ENCODE measurements at places on chromosomes 11 and 22.

GRCh38 chr22:44037519-44038375 lies 13.6 kb downstream of the PARVB start:
- peak; percentile 66 for DNase-seq

- no peak for DNase-seq
These were observed 5.3 kb downstream of the DMC1 start for GRCh38 chr22:38564669-38565068.

DNA sequence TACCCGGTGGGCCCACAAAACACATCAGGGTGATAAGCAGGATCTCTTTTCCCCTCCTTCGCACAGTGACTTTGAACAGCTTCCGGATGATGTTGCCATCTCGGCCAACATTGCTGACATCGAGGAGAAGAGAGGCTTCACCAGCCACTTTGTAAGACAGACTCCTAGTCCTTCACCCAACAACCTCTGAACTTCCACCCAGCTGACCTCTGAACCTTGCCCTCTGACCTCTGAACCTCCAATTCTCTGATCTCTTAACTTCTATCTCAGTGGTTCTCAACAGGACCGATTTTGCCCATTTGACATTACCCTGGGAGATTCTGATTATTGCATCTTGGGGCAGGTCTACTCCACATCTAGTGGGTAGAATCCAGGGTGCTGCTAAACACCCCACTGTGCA lies 3.2 kb downstream of the NCF4 start:
- no peak for DNase-seq

DNA sequence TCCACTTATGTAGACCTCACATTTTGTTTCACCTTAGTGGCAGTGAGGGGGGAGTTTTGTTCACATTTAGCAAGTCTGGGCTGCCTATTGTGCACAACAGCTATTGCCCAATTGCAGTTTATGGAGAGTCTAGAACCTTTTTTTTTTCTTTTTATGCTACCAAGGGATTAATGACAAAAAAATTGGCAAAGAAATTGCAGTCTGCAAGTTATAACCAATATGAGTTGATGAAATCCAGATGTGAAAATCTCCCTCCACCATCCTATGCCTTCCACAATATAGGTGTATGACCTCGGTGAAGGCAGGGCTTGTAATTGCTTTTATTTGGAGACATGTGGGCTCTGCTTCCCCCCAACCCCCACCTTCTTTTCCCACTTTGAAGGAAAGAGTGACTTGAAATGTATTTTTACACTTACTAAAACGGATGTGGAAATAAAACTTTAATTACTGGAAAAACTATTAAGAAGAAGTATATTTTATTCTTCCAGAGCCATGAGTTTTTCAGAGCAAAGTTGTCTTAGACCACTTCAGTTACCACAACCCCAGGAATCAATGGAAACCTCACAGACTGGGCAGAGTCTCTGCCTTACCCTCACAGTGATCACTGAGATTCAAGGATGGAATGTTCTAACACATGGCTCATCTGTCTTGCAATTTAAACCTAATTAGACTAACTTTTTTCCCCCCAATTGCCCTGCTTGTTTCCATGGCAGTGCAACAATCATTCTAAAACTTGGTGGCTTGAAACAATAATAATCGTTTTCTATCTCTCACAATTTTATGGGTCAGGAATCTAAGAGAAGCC lies 120.8 kb upstream of the SLC5A12 start:
- DNase-seq, result no peak

DNA sequence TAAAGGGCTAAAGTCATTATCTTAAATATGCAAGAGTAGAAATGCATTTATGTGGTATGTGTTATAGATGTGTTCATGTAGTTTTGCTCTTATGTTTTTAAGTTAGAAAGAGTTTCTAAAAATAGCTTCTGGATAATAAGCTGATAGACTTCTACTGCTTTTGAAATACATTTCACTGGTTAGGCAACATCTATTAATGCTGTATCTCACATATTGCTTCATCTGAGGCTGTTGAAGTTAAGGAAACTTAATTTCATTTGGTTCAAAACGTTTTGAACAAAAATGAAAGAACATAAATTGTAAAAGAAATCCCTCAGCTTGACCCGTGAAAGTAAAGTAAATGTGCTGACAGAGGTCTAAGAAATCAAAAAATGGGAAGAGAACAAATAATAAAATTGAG lies 164.0 kb upstream of the CTSC start:
- no peak for DNase-seq

- no peak for DNase-seq
These were observed 51.4 kb downstream of the FAM83F start for GRCh38 chr22:40046126-40046525.

DNA sequence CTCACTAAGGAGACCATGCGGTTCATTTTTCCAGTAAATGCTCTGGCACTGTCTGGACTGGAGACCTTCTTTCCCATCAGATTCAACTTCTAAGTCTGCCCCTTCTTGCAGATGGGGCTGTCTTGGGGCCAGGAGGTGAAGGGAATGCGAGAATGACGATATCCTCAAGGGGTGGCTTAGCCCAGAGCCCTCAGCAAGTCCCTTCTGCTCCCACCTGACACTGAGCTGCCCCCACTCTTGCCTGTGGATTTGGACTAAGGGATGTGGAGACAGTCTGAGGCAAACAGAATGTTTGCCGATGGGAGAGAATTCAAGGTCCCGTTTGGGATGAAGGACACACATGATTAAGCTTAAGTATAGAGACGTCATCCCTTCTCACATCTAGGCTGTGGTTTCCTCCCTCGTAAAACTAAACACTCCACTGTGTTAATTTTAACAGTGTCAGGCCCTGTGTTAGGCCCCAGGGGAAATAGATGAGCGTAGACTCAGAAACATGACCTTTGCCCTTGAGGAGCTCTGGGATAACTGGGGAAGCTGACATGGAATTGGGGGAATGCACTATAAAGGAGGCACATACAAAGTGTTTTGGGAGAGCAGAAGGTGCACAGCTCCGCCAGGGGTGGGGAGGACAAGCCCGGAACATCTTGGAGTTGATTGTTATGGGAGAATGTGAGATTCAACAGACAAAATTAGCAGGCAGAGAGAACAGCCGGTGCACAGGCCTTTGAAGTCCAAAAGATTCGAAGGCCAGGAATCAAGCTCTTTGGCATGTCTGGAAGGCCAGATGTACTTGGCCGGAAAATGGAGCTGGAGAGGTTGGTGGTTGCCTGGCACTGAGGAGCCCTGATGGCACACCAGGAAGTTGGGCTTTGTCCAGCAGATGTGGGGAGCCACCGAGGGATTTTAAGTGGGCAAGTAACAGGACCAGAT lies 71.6 kb downstream of the ST3GAL4 start:
- no peak for DNase-seq

DNA sequence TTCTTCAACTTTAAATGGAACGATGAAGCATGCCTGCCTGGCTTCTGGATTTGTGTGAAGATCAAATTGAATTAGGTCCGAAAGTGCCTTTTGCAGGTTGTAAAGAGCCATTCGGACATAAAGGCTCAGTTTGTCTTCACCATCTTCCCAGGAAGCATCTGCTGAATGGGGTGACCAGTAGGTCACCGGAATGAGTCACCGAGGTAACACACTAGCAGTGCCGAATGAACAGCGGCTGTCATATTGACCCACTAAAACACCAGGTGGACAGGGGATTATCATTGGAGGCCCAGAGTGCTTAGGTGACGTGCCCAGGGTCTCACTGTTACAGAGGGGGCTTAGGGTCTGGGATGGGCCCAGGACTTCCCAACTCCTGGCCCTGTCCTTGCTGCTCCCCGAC lies 43.1 kb upstream of the MYH9 start:
- no peak for DNase-seq

GRCh38 chr11:106344966-106345365 lies 267.5 kb downstream of the AASDHPPT start:
- no peak for DNase-seq

- DNase-seq, result no peak
These were observed 400.4 kb downstream of the NXPE2 start for GRCh38 chr11:115078461-115079438.

- no peak for DNase-seq
These were observed 83.0 kb downstream of the ALX4 start for GRCh38 chr11:44226945-44227344.

- DNase-seq, result no peak
These were observed 26.3 kb downstream of the RPS6KA4 start for GRCh38 chr11:64384981-64385944.

- no peak for DNase-seq
These were observed 1.9 kb downstream of the PIWIL3 start for GRCh38 chr22:24772493-24773220.

DNA sequence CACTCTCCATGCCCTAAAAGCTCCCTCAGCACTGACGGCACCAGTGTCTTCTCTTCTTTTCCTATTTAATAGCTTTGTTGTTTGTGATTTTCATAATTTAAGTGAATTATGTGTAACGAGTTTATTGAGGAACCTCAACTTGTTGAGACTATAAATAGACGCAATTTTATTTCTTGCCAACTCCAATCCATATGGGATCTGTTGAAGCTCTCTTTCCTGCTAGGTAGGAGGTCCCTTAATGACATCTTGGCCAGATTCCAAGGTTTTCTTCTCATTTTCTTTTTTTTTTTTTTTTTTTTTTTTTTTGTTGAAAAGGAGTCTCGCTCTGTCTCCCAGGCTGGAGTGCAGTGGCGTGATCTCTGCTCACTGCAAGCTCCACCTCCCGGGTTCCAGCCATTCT lies 14.2 kb downstream of the RTL6 start:
- DNase-seq, result no peak

All from AG09319 (cell line).